Motor neuron (in vitro differentiated cells): ENCODE measurements at places on chromosomes 2 and 18. TPM values are rescaled to one million over a fixed set of nuclear protein-coding genes. Genes with fewer than 3 reads are reported as not detected.

- ATAC-seq = no peak
These were observed 132.0 kb downstream of the VWC2L start for GRCh38 chr2:214542866-214543265.

DNA sequence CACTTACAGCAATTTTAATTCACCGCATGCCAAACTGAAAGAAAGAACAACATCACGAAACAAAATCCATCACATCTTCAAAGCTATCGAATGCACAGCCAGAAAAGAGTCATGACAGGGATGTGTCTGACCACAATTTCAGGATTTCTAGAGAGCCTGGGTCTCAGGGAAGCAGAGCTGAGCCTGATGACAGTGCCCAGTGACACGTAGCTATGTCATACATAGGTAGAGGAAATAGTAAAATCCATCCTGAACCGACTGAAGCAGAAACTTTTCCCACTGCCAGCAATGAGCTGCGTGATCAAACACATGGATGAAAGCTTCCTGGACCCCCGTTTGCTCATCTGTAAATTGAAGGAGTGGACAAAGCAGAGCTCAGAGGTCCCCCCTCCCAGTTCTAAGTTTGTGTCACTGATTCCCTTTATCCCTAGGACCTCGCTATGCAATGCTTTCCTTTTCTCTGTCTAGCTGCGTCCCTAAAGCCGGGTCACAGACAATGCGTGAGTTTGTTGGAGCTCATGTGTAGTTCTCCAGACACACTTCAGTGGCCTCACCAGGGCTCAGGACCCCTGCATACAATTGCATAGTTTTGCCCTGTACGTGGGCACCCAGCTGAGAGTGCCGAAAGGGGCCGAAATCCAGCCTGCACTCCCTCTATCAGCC lies 37.6 kb downstream of the CCBE1 start:
- ATAC-seq = no peak

Gene KCNJ13
- 1.8 and 2.6 TPM in 2 replicates for total RNA-seq

DNA sequence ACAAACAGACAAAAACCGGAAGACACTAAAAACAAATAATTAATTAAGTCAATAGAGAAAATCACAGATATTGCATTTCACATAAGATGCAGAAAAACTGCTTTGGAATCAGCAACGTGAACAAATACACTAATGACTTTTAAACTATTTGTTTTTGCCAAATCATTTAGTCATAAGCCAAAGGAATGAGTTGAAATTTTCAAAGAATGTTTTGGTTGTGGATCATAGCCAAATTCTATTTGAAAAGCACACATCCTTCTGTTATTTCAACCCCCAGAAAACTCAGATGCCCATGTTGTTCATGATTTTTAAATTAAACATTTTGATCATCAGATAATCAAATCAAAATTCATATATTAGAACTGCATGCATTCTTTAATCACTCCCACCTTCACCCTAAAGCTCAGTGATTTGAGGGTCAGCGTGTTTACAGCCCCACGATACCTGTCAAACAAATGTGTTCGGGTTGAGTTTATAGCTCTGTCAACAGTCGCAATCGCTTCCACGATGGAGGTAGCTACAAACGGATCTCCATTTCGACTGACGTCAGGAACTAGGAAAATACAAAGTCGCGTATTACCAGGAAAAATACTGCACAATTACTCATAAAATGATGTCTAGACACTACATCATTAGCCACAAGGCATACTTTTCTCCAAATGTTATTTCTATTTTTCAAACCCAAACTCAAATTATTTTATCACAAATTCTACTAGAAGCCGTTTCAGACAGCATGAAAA lies 90.2 kb downstream of the PXDN start:
- no peak for ATAC-seq

DNA sequence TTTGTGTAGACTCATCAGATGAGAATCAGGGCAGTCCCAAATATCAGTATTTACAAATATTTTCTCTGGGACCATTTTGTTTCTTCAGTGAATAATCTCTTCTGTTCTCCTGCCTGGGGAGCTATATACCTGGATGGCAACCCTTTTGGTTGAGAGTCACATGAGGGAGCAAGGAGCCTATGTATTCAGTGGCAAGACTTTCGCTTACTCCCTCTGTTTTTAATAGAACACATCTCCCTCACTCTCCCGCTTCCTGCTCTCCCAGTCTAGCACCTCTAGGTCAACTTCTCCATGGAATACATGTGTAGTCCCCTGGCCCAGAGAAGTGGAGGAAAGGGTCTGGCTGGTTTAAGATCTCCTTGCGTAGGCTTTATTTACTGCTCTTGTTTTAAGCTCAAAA lies 600.3 kb downstream of the CCDC85A start:
- ATAC-seq = no peak

- no peak for ATAC-seq
These were observed 243.6 kb downstream of the AGAP1 start for GRCh38 chr2:235737396-235737795.

DNA sequence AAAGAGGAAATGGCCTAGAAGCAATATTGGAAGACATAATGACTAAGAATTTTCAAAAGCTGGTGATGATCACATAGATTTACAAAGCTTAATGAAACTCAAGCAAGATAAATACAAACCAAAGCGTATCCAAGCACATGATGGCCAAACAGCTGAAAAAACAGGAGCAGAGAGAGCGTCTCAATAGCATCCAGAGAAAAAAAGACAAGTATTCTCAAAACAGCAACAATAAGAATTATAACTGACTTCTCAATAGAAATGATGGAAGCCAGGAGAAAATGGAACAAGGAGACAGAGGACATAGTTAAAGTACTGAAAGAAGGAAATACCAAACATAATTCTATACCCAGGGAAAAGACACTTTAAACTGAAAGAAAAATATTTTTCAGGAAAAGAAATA lies 437.2 kb upstream of the TNP1 start:
- no peak for ATAC-seq

DNA sequence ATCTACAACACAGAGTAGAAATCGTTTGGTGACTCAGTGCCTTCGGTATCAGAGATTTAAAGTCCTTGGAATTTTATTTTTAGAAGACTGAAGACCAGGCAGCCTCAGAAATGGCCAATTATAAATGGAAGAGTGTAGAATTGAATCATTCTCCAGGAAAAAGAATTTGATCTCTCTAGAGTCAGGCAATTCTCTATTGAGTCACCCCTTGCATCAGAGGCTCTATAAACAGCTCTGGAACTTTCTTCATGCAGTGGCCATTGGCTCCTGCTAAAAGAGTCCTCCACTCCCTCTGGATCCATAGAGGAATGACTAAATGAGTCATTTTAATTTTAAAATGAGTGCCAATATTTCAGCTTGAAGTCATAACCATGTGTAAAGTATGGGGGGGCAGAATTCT lies 816.2 kb downstream of the TDRD15 start:
- no peak for ATAC-seq

- ATAC-seq = peak; percentile 72
These were observed 20.7 kb upstream of the CNRIP1 start for GRCh38 chr2:68340226-68341061.

DNA sequence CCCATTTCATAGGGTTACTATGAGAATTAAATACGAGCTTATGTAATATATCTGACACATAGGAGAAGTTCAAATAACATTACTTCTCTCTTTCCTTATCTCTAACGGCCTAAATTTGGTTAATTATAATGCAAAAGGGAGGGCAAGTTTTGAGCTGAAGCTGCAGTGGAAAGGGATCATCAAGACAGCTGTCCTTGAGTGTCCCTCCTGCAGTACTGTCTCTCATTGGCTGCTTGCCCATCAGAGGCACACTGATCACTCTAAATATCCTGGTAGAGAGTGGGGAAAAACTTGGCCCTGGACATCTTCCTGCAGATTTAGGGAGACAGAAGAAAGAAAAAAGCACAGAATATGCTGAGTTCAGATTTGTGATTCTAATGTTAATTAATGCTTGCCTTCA lies 186.0 kb downstream of the CAMKMT start:
- ATAC-seq = no peak

Gene RNU2-63P
- total RNA-seq = 66.0 and 76.2 TPM in 2 replicates

DNA sequence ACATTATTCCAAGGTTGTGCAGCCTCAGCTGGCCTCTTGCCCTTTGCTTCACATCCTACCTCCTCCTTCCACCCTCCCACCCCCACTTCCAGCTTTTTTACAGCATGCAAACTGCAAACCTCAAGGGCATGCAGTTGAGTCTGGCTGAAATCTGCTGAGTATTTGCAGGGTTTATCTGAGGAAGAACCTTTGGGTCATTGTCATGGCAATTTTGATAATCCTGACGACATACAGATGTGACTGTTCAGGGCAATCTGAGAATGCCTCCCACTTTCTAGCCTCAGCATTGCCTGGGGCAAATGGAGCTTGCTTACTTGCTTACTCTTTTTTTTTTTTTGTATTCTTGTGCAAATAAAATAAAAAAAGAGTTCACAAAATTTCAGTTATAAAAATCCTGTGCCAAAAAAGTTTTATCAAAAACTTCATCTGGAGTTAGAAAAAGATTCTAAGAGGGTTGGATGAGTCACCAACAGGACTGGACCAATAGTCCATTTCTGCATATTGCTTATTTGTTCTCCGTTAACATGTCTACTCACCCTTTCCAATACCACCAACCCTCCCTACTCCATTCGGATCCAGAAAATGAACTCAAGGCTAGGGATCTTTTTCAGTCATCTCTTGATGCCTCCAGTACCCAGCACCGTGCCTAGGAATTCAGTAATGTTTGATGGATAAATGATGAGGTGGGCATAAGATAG lies 23.6 kb upstream of the LHCGR start:
- ATAC-seq = no peak

- ATAC-seq = no peak
These were observed 42.2 kb upstream of the EPG5 start for GRCh38 chr18:46009125-46009840.

DNA sequence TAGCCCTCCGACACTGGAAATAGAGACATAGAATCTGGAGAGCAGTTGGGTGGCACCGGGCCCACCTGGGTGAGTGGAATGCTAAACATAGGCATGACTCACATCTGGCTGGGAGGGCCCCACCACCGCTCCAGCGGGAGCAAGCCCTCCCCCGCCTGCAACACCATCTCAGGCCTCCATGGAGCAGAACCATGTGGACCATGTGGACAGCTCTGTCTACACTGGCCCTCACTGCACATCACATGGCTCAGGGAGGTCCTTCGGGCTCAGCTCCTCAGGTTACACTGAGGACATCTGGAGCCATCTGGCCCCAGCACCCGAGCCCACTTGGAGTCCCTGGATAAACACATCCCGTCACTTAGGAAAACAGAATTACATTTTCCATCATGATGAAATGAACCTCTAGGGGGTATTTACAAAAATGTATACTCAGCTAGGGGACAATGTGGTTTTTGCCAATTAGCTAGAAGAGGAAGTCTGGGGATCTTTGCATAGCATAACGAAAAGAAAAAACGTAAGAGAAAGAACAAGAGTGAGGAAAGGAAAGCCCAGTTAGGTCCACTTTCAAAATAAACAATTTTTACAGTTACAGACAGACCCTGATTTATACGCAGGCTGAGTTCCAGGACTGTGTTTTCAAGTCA lies 30.7 kb upstream of the MLPH start:
- peak; percentile 89 for ATAC-seq

DNA sequence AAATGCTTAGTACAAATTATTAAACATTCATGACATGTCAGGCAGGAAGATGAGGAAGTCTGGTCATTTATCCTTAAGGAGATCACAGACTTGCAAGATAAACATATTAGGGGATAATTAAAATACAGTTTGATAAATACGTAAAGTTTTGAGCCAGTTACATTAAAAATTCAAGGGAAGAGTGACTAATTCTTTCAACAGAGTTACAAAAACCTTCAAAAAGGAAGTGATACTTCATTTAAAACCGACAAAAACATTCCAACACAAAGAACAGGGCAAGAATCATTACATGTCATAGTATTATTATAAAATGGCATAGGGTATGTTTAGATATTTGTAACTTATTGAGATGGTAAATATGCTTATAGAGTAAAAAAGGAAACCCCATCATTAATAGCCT lies 636.0 kb downstream of the NR4A2 start:
- ATAC-seq = no peak

- ATAC-seq = no peak
These were observed 72.1 kb upstream of the MAP4K4 start for GRCh38 chr2:101625387-101625786.

DNA sequence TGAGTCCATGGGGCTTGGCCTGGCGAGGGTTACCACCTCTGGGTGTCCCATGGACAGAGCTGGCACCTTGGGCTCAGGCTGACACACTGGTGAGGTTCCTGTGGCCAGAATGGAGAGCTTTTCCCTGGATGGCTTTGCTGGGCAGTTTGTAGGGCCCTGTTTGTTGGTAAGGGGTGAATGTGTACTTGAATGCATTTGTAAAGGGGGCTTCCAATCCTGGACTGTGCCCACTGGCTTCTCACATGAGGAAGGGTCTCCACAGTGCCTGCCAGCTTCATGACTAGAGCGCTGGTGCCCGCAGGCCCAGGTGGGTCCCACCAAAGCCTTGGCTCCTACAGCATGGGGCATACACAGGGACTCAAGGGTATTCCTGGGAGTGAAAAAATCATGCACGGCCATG lies 103.5 kb upstream of the SIX2 start:
- ATAC-seq = no peak

Gene ZSWIM2
- not detected in 2 replicates for total RNA-seq

Gene MC4R
- total RNA-seq = 0.66 and 0.83 TPM in 2 replicates

GRCh38 chr18:9731380-9731779 lies 23.3 kb downstream of the RAB31 start:
- ATAC-seq = no peak

Gene C2orf80
- total RNA-seq = 66.3 and 79.1 TPM in 2 replicates

DNA sequence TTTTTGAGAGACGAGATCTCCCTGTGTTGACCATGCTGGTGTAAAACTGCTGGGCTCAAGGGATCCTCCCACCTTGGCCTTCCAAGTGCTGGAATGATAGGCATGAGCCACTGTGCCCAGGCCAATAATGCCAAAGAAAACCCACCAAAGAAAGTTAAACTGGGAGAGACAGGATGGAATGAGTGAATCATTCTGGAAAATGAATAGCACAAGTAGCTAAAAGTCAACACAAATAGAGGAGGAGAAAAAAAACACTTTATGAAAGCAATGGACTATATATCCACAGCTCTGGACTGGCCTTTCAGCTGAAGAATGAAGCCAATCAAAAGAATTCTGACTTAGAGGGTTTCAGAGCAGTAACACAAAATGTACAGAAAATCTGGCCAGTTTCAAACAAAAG lies 23.9 kb downstream of the IAH1 start:
- peak; percentile 20 for ATAC-seq

Gene GPR55
- total RNA-seq = 0.05 and 0.25 TPM in 2 replicates

GRCh38 chr2:182917924-182918323 lies 51.5 kb upstream of the FRZB start:
- no peak for ATAC-seq

Gene PEX13
- total RNA-seq = 32.9 and 33.3 TPM in 2 replicates

GRCh38 chr2:79219383-79219988 lies 59.9 kb upstream of the REG3A start:
- ATAC-seq = no peak

Gene HRH4
- total RNA-seq = 0.08 and 0.09 TPM in 2 replicates

DNA sequence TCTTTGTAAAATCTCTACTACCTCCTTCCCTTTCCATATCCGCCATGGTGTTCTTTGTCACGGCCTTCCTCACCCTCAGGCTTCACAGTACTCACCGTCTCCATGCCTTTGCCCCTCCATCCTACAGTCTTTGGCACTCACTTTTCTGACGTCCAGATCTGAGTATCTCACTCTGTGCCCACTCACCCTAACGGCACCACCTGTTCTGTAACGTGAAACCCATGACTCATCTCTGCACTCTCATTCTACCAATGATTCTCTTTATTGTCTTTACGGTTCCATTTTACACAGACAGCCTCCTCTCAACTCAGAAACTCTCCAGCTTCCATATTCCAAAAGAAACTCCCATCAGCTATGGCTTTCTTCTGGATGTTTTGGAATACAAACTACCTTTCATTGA lies 56.7 kb downstream of the NETO1 start:
- ATAC-seq = no peak

Gene LRRC30
- not detected in 2 replicates for total RNA-seq

GRCh38 chr2:94982675-94983074 lies 42.8 kb upstream of the MAL start:
- ATAC-seq = peak; percentile 55
